ENCODE measurements at places on chromosomes 2 and 18.

GRCh38 chr2:112529757-112530156 is 12.5 kb upstream of the POLR1B start:
- DNase-seq, result no peak

DNA sequence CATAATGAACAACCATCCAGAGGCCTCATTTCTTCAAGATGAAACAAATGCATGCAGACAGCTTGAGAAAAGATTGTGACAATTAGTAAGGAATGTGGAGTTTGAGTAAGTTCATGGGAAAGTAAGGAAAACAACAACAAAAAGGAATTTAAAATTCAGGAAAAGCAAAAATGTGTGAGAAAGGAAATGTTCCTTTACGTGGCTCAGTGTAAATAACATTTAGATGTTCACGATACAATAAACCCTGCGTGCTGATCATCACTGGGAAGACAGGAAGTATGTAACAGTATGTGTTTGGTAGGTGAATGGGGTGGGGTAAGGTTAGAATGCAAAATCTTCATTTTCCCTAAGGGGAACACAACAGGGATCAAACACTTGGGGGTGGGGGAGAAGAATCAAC is 72.7 kb downstream of the TRIP12 start:
- DNase-seq, result no peak

DNA sequence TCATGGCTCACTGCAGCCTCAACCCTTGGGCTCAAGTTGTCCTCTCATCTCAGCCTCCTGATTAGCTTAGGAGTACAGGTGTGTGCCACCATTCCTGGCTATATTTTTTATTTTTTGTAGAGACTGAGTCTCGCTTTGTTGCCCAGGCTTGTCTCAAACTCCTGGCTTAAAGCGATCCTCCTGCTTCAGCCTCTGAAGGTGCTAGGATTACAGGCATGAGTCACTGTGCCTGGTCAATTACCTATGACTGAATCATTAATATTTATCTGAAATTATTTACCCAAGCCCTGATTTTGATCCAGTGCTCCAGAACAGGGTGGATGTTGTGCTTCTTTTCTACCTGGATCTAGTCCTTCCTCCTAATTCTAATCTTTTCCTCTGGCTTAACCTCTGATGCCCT is 87.8 kb downstream of the MAP2 start:
- no peak for DNase-seq

- peak; percentile 21 for DNase-seq
Measured at GRCh38 chr2:197873293-197873701, 68.9 kb downstream of the PLCL1 start.

GRCh38 chr2:79387431-79387830 is 125.4 kb upstream of the CTNNA2 start:
- DNase-seq, result no peak

- no peak for DNase-seq
Measured at GRCh38 chr2:138794724-138795123, 14.5 kb upstream of the NXPH2 start.

DNA sequence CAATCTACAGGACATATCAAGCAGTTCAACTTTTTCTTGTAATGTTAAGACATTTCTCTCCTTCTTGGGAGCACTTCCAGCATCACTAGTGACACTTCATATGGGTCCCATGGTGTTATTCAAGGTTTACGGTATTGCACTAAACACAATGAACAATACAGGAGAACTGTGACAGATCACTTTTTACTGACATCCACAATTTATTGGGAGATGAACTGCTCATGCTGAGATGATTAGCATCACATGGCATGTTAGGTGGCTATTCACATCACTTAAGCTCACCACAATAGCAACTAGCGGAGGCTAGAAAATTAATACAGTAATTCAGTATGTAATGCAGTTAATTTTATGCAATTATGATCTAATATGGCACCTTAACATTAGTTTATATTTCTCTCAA is 264.4 kb downstream of the ERBB4 start:
- no peak for DNase-seq

GRCh38 chr2:43461453-43462073 is 134.3 kb downstream of the THADA start:
- DNase-seq, result no peak

DNA sequence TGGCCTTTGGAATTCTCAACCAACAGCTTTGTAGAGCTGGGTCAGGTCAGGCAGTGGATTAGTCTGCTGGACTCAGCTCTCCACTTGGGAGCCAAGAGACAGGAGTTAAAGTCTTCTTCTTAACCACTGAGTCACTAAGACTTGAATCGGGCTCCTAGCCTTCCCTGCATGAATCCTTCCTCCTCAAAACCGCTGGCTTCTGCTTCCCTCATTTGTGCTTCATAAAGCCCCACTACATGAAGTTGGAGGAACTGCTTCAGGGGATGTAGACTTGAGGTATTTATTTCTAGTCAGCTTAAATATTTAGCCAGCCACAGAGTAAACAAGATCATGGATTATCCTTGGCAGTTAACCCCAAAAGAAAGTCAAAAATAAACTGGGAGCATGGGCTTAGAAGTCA is 536.3 kb upstream of the TNP1 start:
- no peak for DNase-seq

DNA sequence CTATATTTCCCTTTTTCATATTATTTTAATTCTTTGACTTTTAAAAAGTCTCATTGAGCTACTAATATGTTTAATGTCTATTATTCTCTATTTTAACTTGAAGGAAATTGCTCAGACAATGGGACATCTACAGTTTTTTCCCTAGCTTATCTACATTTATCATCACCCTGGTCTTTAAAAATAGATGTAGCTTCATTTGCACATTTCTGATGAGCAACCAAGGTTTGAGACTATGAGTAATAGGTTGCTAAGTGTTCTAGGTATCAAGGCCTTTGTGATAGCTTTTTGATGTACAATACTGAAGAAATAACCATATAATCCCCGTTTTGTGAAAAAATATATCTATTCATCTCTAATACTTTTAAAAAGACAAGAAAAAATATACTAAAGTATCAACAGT is 47.0 kb downstream of the STAT4 start:
- DNase-seq, result no peak

DNA sequence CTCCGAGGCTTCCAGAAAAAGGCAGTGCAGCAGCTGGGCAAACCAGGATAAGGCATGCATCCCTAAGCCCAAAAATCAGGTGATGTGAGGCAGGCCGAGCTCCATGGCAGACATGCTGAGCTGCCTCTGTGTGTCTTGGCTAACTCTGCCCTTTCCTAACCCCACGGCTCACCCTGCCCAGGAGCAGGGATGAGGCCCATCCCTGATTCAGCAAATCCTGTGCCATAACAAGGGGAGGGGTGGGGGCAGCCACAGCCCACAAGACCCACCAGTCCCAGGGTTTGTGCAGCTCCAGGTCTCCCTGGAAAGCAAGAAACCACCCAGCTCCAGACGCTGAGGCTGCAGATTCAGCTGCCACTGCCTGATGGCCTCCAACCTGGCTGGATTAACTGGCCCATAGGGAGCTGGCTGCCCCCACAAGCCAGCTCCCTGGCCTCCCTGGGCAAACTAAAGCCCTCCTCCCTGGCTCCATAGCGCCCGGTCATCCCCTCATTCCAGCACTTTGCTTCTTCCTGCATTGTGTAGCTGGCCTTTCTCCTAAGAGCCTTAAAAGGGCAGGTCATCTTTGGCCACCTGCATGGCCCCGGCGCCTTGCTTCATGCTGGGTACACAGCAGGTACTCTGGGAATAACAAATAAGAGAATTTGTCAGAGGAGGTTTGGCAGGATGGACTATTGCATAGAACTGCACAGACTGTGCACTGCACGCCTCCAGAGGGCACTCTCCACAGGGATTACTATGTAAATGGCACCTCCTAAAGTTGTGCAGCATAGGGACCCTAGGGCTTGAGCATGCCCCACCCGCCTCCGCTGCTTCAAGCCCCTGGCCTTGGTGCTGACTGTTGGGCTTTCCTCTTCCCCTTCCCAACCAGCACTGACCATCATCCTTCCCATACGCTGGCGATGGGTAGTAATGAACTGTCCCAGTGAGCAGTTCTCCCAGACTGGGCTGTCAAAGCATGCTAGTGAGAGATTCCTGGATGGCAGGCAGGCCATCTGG is 10.7 kb downstream of the STEAP3 start:
- peak; percentile 45 for DNase-seq

- DNase-seq, result no peak
Measured at GRCh38 chr2:104049981-104050380, 803.9 kb upstream of the POU3F3 start.

GRCh38 chr2:181224866-181225265 is 232.3 kb upstream of the ITGA4 start:
- DNase-seq, result no peak

- no peak for DNase-seq
Measured at GRCh38 chr2:189179570-189179950, at the start of gene COL5A2. Gene COL5A2 (minus strand): TSS chr2:189179761. CDS start chr2:189179604, 157 bp downstream.

DNA sequence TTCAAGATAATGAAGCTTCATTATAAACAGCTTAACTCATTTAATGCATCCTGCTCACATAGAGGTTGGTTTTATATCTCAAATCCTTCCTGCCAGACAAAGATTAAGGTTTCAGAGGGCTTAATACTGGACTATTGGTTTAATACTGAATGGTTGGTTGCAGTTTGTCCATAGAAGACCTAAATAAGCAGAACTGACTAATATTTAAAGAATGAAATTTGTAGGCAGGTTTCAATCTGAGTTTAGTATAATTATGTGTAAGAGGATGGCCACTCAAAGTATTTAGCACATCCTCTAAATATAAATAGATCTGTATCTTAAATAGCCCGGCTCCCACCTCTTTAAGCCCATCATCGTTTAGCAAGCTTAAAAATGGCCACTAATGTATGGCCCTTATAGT is 92.5 kb downstream of the EPB41L5 start:
- DNase-seq, result no peak

DNA sequence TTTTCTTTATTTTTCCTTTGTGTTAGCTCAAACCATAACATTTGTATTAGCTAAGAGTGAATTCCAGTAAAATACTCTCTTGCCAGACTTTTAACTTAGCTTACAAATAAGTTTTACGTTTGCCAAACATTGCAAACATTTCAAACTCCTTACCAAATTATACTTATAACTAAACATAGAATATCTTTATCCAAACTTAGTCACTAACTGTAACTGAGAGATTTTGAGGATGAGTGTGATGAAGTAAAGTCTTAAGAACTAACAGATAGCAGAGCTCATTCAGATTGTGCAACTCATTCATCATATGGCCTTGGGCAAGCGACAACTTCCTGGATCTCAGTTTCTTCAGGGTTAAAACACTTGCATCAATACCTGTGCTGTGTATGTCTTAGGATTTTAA is 533.7 kb downstream of the TDRD15 start:
- no peak for DNase-seq

- no peak for DNase-seq
Measured at GRCh38 chr2:101714118-101714517, 16.6 kb downstream of the MAP4K4 start.

GRCh38 chr2:60899892-60900249 is 18.5 kb downstream of the REL start:
- no peak for DNase-seq

- peak; percentile 5 for DNase-seq
Measured at GRCh38 chr2:183614799-183615435, 490.7 kb downstream of the NUP35 start.

- DNase-seq, result no peak
Measured at GRCh38 chr2:46878886-46879285, 36.7 kb downstream of the MCFD2 start.

- DNase-seq, result no peak
Measured at GRCh38 chr2:106892048-106892447, 6.1 kb upstream of the ST6GAL2 start.

DNA sequence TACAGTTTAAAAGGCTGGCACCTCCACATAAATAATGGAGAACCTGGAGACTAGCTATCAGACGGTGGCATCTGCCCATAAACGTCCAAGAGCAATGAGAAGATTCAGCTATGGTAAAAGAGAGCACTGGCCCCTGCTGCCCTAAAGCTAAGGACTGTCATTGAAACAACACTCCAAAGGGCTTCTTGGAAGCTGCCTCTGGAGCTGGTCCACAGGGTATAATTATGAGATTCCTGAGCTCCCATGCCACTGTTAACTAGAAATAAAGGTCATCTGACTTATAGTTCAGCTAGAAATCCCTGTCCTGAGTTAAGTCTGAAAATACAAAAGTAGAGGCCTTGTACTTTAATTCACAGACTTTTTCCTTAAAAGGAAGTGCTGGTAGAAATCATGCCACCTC is 39.9 kb upstream of the RBMS1 start:
- no peak for DNase-seq

- no peak for DNase-seq
Measured at GRCh38 chr18:13397504-13398163, 179.1 kb downstream of the LDLRAD4 start.

- no peak for DNase-seq
Measured at GRCh38 chr18:58143386-58143785, 99.4 kb downstream of the NEDD4L start.

DNA sequence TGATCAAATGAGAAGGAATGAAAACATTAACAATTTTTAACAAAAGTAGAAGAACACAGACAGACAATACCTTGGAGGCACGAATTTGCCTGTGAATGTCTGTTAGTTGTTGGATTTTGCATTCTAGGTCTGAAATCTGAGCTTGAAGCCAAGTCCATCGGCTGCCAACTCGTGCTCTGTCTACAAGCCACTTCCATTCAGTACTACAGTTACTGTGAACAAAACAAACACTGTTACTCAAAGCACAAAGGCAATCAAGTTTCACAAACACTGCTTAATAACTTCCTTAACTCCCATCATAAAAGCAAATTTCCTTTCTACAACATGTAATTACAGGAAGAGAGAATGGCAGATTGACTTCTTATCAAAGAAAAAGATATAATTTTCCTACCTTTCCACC is 42.2 kb downstream of the KANSL1L start:
- no peak for DNase-seq

DNA sequence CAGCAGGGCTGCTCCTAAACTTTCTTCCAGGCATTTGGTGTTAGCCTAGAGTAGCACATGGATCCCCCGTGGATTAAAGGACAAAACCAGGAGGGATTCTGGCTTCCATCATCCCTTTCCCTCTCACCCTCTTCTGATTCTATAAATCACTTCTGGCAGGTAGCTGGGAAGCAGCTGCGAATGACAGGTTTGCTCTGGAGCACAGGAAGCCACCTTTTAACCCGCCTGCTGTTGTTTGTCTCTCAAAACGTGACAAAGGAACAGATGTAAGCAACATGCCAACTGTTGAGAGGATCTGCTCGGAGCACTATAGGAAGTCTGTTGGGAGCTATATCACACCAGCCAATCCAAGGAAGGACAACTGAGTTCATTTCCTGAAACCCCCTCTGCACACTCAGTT is 101.9 kb downstream of the ACTR2 start:
- no peak for DNase-seq

DNA sequence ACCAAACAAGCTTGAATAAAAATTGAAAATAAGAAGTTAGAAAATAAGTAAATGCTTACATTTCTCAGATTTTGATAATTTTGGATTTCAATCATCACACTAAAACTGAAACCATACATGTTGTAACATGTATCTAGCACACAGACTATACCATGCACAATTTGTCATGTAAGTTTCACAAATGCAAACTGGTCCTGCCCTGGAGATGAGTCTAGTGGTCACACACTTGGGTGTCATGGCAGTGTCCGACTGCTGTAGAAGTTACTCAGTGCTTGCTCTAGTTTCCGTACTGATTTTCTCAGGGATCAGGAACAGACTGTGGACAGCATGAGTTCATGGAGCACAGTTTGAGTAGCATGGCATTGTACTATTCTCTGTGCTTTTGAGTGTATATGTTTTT is 182.9 kb upstream of the RMP24 start:
- no peak for DNase-seq

- DNase-seq, result peak; percentile 81
Measured at GRCh38 chr2:10434886-10435819, 13.0 kb downstream of the ODC1 start.
